ENCODE measurements at places on chromosomes 1 and 21.

- DNase-seq = peak; percentile 57
These were observed 24.5 kb downstream of the CLIC6 start for GRCh38 chr21:34693192-34693810.

- no peak for DNase-seq
These were observed 3.1 kb downstream of the LORICRIN start for GRCh38 chr1:153262462-153263157.

GRCh38 chr1:217847643-217848042, 216.5 kb downstream of the SPATA17 start:
- no peak for DNase-seq

DNA sequence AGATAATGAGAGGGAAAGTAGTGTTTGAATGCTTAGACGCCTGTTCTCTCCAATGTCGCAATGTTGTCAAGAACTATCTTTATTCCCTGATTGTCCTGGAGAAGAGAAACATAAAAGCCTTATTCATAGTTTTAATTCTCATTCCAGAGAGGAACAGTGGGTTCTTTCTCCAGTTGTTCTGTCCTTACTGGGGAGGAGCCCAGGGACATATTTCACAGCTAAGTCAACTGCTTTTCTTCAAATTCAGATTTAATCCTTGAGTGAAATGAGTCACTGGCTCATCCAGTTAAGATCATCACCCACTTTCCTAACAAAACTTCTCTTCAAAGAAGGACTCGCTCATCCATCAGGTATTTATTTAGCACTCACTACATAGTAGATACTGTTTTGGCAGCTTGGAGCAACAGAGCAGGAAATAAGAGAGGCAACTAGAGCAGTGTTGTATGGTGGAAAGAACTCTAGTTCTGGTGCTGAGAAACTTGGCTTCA, 365.7 kb upstream of the USP24 start:
- DNase-seq = no peak

- DNase-seq = no peak
These were observed 120.8 kb downstream of the TYW3 start for GRCh38 chr1:74853756-74854155.

- no peak for DNase-seq
These were observed 73.0 kb downstream of the SWT1 start for GRCh38 chr1:185229981-185230380.

DNA sequence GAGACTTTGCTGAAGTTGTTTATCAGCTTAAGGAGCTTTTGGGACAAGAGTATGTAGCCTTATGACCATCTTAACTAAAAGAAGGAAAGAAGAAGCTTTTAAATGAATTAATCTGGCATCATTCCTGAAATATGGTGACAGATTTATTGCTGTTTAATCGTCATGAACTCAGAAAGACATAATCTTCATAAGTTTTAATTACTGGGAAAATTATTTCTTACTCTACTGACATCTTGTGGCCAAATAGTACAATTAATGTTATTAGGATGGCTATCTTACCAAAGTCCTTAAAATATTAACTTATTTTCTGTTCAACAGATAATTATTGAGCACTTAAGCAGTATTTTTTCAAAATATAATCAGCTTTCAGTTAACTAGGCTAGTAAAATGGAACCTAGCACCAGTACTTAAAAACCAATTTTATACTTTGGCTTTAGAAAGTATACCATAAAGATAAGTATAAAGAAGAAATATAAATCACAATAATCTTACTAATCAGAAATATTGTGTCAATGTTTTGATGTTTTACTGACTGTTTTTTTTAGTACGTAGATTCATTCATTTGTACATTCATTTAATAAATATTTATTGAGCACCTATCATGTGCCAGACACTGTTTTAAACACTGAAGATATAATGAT, 34.7 kb upstream of the GPR25 start:
- DNase-seq = peak; percentile 5

DNA sequence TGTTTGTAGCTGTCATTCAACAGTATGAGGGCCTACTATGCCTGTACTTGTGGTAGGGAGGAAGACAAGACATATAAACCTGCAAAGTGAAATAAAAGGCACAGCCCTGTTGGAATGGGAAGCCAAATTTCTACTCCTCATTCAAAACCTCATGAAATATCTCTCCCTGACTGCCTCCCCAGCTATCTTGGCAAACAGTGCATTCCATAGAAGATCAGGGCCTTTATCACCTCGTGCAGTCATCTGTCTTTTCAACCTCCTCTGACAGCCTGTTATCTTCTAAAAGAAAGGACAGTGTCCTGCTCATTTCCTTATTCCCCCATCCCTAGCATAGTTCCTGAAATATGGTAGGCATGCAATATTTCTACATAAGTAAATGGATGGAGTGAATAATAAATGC, 71.0 kb downstream of the SH3GLB1 start:
- DNase-seq = no peak

GRCh38 chr1:40273547-40274166, 15.6 kb downstream of the ZMPSTE24 start:
- no peak for DNase-seq

DNA sequence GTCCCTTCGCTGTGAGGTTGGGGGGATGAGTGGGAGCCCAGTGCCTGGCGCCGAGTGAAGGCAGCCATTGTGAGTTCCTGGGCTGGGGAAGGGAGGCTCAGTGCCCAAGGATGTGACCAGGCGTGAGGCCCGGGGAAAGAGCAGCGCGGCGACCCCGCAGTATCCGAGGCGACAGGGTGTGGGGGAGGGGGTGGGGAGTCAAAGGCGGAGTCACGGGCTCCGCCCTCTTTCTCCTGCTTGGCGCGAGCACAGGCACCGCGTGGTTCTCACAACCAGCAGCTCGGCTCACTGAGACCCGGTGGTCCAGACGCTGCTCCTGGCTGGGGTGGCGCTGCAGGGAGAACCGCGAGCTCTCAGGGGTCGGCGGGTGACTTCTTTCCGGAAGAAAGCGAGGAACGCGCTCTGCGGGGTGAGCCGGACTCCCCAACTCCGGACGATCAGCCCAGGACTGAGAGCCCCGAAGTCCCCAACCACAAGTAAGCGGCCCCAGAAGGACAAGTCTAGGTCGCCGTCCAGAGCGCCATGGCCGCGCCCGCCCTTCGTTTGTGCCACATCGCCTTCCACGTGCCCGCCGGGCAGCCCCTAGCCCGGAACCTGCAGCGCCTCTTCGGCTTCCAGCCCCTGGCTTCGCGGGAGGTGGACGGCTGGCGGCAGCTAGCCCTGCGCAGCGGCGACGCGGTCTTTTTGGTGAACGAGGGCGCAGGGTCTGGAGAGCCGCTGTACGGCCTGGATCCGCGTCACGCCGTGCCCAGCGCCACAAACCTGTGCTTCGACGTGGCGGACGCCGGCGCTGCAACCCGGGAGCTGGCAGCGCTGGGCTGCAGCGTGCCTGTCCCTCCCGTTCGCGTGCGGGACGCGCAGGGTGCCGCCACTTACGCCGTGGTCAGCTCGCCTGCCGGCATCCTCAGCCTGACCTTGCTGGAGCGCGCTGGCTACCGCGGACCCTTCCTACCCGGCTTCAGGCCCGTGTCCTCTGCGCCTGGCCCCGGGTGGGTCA, at the start of gene HPDL:
Gene HPDL, plus strand, starts transcription at position 269 of the 997 bp plus-strand sequence. Its CDS starts 254 bp downstream, at position 523.
- peak; percentile 40 for DNase-seq

- no peak for DNase-seq
These were observed 68.9 kb downstream of the NMNAT2 start for GRCh38 chr1:183349201-183349711.

GRCh38 chr21:31671146-31671716, 11.7 kb downstream of the SOD1 start:
- DNase-seq = no peak

DNA sequence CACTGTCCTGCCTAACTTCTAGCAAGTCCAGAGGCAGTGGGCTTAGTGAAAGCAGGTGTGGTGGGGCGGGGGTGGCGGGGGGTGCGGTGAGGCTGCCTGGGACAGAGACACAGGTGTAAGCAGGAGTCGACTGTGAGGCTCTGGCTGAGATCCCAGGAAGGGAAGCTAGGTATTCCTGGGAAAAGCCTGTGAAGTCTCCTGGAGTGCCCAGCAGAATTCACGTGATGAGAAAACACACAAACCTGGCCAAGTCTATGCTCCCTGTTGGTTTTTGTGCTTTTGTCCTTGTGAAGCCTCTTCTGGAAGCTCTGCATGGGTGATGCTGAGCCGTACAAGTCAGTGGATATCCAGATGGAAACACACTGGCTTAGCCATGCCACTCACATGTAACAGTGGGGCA, 5.3 kb downstream of the GALNT2 start:
- no peak for DNase-seq

DNA sequence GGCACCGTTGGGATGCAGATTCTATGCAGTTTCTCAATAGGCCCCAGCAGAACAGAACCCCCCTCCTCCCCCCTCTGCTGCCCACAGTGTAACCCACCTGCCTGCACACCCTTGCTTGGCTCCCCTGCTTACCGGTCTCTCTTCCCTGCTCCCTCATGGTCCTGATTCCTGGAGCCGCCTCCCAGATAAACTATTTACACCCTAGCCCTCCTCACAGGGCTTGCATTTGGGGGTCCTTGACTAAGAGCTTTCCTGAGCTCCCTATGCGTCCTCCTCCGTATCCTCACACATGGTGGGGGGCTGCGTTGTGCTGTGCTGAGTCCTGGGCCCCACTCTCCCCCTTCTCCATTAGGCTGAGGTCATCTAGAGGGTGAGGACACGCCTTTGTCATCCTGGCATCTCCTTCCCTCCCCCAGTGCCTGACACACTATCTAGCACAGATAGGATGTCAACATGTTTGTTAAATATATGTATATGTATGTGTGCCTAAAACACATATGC, 121.9 kb downstream of the GRIK3 start:
- no peak for DNase-seq

DNA sequence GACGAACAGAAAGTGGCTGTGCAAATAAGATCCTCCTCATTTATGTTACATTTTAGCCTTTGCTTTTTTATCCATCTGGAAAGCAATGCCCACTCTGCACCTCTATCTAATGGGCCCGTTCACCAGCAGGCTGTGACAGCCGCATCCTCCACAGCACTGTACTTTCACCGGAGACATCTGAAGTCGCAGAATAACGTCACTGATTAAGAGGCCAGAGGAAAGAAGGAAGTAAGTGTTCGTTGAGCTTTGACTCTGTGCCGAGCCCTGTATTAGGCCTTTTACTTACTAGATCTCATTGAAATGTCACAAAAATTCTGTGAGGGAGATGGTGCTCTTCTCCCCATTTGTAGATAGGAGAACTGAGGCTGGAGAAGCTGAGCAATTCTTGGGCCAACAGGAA, 62.3 kb downstream of the KAZN start:
- no peak for DNase-seq

- DNase-seq = no peak
These were observed 17.7 kb downstream of the TCP10L start for GRCh38 chr21:32567626-32568025.

DNA sequence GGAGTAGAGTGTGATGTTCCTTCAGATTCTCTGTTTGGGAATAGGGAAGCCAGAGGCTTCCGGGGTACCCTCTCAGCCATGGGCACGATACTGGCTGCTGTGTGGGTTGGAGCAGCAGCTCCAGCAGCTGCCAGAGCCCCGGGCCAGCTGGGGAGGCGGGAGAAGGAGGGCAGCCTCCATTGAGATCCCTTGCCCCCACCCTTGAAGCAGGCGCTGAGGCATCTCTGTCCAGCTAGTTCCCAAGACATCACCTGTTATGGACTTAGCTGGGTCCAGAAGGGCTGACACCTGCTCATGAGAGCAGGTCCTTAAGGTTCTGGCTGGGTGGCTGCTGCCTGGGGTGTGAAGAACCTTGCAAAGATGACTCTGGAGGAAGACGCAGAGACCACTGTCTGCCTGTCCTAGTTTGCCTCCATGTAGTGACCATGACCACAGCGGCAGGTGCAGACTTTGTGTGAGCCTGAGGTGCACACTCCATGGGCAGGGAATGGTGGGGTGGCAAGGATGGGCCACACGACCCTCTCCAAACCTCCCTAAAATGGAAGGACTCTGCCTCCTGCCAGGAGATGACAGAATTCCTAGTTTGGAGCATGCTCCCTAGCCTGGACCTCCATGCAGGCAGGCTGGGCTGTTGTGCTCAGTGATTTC, 222.6 kb upstream of the C1orf174 start:
- DNase-seq = no peak

DNA sequence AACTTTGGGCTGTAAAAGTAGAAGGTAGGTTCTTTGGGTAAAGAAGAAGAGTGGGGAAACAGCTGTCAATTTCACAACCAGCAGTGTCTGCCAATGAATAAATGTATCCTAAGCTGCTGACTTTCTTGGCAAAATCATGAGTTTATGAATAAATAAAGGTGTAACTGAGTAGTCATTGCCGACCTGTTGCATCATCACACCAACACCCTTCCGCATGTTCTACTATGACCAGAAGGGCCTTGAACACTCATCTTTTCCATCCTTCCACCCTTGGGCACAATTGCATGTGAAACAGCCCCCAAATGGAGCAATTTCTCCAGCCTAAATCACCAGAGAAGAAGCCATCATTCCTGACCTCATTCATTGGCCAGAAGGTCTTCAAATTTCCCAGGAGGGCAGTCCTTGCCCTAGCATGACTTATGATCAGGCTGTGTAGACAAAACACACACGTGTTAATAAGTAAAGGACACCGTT, 31.2 kb upstream of the QSOX1 start:
- no peak for DNase-seq

- DNase-seq = no peak
These were observed 206.1 kb downstream of the TM2D1 start for GRCh38 chr1:61518670-61519400.

DNA sequence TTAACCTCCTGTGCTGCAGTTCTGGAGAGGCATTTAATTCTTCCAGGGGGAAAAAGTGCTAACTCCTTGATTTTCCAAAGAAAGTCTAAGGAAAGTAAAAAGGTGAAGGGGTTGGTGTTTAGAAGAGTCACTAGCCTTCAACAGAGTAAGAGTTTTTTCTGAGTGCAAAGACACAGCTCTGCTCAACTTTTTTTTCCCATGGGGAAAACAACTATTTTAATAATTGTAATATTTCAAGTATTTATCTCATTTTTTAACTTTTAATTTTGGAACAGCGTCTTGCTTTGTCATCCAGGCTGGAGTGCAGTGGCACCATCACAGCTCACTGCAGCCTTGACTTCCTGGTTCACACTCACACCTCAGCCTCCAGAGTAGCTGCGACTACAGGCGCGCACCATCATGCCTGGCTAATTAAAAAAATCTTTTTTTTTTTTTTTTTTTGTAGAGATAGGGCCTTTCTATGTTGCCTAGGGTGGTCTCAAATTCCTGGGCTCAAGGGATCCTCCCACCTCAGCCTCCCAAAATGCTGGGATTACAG, 202.6 kb downstream of the APP start:
- DNase-seq = no peak

- peak; percentile 6 for DNase-seq
These were observed 90.1 kb downstream of the ZSWIM5 start for GRCh38 chr1:45116340-45116739.

- DNase-seq = peak; percentile 6
These were observed 38.6 kb downstream of the ABL2 start for GRCh38 chr1:179190861-179191260.

- DNase-seq = no peak
These were observed 132.9 kb upstream of the ERG start for GRCh38 chr21:38631206-38631605.

- DNase-seq = no peak
These were observed 52.9 kb downstream of the CNIH3 start for GRCh38 chr1:224668984-224669383.

DNA sequence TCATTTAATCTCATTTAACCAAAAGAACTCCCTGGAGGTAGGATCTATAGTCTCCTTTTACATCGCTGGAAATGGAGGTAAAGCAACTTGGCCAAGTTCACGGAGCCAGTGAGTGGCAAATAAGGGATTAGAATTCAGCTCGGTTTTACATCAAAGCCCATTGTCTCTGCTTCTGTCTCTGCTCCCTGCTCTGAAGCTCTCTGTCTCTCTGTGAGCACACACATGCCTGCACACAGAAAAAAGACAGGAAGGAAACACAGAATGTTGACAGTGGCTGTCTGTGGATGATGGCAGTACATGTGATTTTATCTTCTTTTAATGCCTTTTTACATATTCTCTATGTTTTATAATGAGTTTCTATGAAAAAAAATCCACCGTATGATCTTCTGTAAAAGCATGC, 8.9 kb upstream of the DHRS3 start:
- DNase-seq = no peak

Measured in CD4-positive, alpha-beta T cell treated with Interleukin-15 for 4 hours (primary cell).